ENCODE measurements at places on chromosomes 6 and 20.

DNA sequence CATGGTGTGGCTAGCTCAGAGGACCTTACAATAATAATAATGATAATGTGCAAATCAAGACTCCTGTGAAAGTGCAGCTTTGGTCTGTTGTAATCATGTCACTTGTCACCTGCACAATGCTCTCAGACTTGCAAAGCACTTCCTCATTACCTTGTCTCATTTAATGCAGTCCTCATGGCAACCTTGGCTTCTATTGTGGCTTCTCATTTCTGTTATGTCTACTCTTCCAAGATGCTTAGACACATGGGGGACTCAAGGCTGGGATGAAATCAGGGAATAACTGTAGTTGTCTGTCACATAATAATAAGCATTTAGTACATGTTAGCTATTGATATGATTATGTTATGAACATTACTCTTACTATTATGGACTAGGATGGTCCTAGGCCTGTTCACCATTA, 484.2 kb downstream of the PTPRT start:
- H3K4me3 ChIP-seq, result no peak overlapping the region
- DNase-seq, result no peak
- no peaks in the 10 kb centered on the region for H3K36me3 ChIP-seq
- H3K27me3 ChIP-seq, result peaks cover 2% of the 10 kb centered on the region
- H3K27ac ChIP-seq, result no peak overlapping the region

DNA sequence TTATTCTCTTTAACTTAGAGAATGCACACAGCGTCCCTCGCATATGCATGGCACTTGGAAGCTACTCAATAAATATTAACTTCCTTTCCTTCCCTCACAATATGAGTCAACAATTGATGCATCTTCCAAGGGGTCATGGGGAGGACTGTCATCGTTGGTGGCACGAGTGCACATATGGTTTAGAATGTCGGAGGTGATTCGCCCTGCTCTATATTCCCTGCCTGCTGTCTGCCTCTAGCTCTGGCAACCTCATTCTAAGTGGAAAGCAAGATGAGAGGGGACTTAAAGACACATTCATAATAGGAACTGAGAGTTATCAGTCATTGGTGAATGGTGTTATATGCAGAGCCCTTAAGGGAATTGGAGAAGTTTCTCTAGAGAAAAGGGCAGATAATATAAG, 44.6 kb downstream of the MAK start:
- no peaks in the 10 kb centered on the region for H3K27me3 ChIP-seq
- no peak overlapping the region for H3K4me3 ChIP-seq
- H3K27ac ChIP-seq, result no peak overlapping the region
- H3K4me1 ChIP-seq, result peaks cover 14% of the 10 kb centered on the region
- H3K36me3 ChIP-seq, result peaks cover 6% of the 10 kb centered on the region

- no peak overlapping the region for H3K4me3 ChIP-seq
- H3K27ac ChIP-seq, result no peak overlapping the region
- peaks cover 5% of the 10 kb centered on the region for H3K36me3 ChIP-seq
- H3K4me1 ChIP-seq, result peaks cover 6% of the 10 kb centered on the region
Observed at GRCh38 chr6:38171997-38172738, 352.6 kb downstream of the ZFAND3 start.

DNA sequence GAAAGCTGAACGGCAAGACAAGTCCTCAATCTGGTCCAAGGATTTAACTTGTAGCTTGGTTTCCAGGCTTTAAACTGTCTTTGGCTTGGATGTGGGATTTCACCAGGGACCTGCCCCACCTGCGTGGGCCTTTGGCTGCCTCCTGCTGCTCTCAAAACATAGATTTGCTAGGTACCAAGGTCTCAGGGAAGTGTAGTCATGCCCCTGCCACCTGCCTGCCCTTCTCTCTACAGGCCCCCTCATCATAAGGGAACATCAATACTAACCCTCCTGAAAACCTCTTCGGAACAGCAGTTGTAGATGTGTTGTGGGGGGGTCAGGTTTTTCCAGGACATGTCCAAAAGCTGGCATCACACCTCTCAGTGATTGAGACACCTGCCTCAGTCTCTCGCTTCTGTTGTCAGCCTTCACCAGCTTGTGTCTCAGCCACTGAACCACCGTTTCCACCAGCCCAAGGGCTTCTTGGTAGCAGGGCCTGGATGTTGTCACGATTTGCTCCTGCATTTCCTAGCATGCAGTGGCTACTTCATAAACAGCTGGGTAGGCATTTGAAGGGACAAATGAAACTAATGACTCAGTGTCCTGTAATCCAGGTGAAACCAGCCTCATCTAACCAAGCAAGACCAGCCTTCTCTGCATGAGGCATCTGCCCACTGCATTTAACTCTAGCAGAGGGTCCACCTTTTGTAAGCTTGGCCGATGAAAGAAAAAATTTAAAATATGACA, 141.6 kb upstream of the THBS2 start:
- H3K27me3 ChIP-seq, result peaks cover 1% of the 10 kb centered on the region
- no peak overlapping the region for H3K27ac ChIP-seq
- no peak overlapping the region for H3K4me3 ChIP-seq
- DNase-seq, result no peak
- H3K36me3 ChIP-seq, result no peaks in the 10 kb centered on the region
- H3K4me1 ChIP-seq, result no peaks in the 10 kb centered on the region

- no peaks in the 10 kb centered on the region for H3K36me3 ChIP-seq
- H3K27ac ChIP-seq, result peak overlapping the region; percentile 77
- H3K27me3 ChIP-seq, result peaks cover 12% of the 10 kb centered on the region
- peak; percentile 74 for DNase-seq
- H3K4me1 ChIP-seq, result peaks cover 34% of the 10 kb centered on the region
- H3K4me3 ChIP-seq, result peak overlapping the region; percentile 82
Observed at GRCh38 chr20:50338479-50339391, 148.1 kb downstream of the CEBPB start.
